NCI-H1092 (cell line): ENCODE measurements at places on chromosomes 5 and 9.
A peak's percentile ranks its signal among the peaks of the same experiment; 100 is the strongest.

GRCh38 chr5:149583394-149583793, 2.1 kb downstream of the ARHGEF37 start:
- peak; percentile 76 for DNase-seq

- DNase-seq, result no peak
Measured at GRCh38 chr9:128404560-128404959, 16.1 kb upstream of the CERCAM start.

DNA sequence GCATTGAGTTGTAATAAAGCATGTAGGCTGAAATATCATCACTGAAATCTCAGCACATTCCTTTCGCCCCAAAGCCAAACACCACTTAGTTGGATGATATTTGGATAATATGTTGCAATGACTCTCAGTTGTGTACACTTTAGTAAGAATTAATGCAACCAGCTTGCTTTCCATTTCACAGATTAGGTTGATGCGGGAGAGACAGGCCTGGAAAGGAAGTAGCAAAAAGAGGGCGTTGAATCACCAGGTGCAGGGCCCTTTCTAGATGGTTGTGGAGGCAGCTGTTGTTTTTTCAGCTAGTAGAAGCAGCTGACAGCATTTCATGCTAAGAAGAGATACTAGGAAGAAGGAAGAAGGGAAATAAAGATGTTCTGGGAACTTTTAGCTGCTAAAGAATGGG, 30.9 kb downstream of the DMRT3 start:
- DNase-seq, result no peak

GRCh38 chr5:154206311-154206710, 15.8 kb downstream of the GALNT10 start:
- DNase-seq, result no peak

DNA sequence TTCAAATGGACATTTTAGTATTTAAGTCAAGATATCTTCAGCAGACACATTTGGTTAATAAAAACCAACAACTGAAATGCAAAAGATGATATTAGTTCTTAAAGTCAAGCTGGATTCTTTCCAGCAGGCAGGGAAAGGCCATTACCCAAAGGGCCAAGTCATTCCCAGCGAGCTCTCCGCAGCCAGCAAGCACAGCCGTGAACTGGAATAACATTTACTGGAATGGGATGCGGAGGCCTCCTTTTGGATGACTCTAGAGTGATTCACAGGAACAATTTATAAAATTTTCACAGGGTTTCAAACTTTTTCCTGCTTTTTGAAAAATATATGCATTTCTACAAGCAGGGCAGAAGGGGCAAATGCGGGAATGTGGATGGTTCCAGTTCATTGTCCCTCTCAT, 76.6 kb upstream of the DAB2 start:
- no peak for DNase-seq

DNA sequence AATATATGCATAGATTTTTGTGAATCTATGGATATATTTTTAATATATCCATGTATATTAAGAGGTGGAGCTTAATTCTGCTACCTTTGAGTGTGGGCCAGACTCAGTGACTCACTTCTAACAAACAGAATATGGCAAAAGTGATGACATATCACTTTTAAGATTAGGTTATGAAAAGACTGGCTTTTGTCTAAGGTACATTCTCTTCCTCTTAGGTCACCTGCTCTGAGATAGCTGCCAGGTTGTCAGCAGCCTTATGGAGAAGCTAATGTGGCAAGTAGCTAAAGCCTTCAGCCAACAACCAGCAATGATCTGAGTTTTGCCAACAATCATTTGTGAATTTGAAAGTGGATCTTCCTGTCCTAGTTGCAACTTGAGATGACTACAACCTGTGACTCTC, 83.8 kb downstream of the ANKRD31 start:
- no peak for DNase-seq

DNA sequence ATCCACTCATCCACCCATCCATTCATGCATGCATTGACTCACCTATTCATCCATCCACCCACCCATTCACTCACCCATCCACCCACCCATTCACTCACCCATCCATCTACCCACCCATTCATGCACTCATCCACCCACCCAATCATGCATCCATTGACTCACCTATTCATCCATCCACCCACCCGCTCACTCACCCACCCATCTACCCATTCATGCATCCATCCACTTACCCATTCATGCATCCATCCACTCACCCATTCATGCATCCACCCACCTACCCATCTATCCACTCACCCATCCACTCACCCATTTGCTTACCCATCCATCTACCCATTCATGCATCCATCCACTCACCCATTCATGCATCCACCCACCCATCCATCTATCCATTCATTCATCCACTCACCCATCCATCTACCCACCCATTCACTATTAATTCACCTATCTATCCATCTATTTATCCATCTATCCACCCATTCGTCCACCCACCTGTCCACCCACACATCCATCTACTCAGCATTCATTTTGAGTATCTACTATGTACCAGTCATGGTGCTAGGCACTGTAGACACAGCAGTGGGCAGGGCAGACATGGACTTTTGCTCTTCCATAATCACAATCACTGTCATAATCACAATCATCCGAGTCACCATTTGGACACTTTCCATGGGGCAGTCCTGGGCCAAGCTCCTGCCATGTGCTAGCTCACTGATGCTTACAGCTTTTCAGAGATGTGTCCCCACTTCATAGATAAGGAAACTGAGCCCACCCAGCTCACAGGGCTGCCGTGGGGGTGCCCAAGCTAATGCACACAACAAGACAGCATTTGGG, 34.4 kb downstream of the HMCN2 start:
- DNase-seq, result no peak

GRCh38 chr5:140317859-140318258, 15.0 kb upstream of the PFDN1 start:
- DNase-seq, result no peak

- no peak for DNase-seq
Measured at GRCh38 chr9:27292659-27293405, 4.1 kb downstream of the EQTN start.

GRCh38 chr5:31811210-31811609, 172.3 kb downstream of the PDZD2 start:
- DNase-seq, result no peak

- no peak for DNase-seq
Measured at GRCh38 chr5:57684299-57684702, 201.7 kb upstream of the ACTBL2 start.

GRCh38 chr9:95129476-95130291, 187.8 kb downstream of the FANCC start:
- peak; percentile 11 for DNase-seq

GRCh38 chr5:123214193-123214592, 125.2 kb downstream of the PRDM6 start:
- no peak for DNase-seq

DNA sequence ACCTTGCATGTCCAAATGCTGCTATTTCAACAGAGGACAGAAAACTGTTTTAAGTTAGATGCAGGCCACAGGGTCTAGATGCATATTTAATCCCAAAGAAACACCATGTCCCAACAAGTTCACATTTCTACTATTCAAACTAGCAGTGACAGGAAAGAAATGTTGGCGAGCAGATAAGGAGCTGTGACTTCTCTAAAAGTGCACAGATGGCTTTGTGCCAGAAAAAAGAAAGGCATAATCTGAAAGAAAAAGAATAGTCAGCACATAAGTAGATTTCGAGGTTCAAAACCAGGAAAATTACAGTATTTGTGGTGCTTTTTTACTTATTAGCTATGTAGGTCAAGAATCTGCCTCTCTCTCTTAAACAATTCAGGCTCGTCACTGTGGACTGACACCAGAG, 178.3 kb downstream of the DNAH5 start:
- DNase-seq, result no peak

GRCh38 chr5:142181547-142182163, 73.1 kb downstream of the NDFIP1 start:
- DNase-seq, result no peak

- DNase-seq, result no peak
Measured at GRCh38 chr9:120475341-120475740, 104.6 kb downstream of the CDK5RAP2 start.

- DNase-seq, result no peak
Measured at GRCh38 chr9:14193328-14193990, 120.5 kb downstream of the NFIB start.

GRCh38 chr5:19568004-19568403, 420.0 kb downstream of the CDH18 start:
- DNase-seq, result no peak

DNA sequence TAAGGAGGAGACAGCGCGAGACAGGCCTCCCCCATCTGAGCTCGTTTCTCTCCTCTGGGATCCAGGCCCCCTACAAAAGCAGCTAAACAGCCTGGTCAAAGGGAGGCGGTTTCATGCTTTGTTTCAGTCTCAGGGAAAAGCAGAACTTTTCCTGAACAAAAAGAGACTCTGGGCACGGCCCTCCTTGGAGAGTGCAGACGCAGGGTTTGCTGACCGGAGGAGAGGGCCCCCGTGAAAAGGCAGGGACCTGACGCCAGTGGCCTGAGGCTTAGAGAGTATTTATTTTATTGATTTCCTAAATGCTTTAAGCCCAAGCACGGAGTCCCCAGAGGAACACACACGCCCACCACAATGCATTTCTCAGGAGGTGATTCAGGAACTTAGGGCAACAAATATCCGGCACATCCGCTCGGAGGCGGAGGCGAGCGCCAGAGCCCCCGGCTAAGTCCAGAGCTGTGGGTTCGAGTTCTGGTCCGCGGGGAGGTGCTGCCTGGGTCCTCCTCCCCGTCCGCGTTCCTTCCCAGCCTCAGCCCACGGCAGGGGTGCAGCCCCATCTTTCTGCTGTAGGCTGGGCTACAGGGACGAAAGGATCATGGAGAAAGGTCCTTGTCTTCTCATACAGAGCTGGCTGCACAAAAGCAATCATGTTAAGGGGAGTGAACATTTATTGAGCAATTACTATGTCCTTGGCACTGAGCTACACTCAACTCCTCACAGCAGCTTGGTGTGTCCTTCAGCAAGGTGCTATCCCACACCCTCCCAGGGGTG, 40.0 kb downstream of the PTGES start:
- no peak for DNase-seq

DNA sequence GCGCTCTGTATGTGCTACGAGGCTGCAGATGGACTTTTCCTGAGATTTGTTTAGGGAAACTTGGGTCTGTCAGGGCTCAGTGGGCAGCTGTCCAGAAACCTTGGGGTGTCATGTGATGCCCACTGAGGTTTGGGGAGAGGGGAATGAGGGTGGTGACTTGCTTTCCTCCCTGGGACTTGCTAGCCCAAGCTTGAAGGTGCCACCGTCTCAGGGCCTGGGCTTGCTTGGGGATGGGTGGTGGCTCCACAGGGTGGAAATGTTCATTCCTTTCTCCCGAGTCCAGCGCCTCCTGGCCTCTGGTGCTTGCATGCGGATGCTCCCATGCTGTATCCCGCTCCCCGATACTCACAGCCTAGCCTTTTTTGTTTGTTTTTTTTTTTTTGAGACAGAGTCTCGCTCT, 33.3 kb downstream of the ZNF618 start:
- no peak for DNase-seq

- DNase-seq, result peak; percentile 73
Measured at GRCh38 chr5:72015103-72015548, 92.1 kb upstream of the MAP1B start.

DNA sequence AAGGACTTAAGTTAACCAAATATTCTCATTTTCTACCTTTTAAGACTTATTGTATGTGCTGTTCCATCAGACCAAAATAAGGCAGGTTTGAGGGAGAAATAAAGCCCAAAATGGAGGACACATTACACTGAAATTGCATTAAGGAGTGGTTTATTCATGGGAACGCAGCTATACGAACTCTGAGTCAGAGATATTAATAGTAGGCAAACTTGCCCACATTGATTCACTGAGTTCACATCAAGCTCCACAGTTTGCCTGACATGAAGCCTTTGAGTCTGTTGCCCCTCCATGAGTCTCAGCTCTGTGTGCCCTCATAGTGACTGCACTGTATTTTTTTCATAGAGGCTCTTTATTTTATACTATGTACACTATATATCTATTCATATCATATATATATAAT, 135.0 kb upstream of the SNX2 start:
- no peak for DNase-seq

DNA sequence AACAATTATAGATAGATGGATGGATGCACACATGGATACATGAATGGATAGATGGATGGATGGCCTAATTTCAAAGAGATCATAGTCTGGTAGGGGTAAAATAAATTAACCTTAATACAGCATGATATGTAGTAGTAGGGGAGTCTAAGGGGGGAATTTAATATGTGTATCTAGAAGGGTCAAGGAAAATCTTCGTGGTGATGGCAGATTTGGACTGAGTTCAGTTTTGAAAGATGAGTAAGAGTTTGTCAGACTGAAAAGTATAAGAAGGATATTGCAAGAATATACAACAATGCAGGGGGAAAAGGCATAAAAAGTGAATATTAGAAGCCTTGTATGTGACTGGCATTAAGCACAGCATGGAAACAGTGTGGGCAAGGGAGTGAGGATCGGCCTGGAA, 98.7 kb downstream of the ZNF462 start:
- no peak for DNase-seq

GRCh38 chr5:132370181-132370970, 866 bp downstream of the SLC22A5 start:
- no peak for DNase-seq

DNA sequence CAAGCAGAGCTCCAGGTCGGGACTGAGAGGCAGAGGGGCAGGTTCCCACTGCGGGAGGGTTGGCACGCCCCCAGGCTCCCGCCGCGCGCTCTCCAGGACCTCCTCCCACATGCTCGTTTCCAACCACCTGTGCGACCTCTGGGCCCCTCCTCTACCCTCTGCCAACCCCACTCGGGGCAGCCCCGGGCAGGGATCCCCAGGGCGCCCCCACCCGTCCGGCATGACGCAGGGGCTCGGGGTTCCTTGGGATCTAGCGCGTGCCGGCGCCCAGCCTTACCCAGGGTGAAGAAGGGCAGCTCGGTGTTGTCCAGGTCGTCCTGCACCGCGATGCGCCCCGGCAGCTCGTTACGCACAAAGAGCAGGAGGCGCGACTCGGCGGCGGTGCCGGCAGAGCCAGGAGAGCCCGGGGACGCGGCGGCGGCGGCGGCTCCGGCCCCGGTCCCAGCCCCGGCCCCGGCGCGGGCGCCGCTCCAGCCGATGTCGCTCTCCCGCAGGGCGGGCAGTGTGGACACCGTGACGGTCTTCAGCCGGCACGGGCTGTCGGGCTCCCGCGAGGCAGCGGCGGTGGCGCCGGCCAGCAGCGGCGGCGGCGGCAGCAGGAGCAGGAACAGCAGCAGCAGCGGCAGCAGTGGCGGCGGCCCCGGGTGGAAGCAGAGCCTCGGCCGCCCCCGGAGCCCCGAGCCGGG, 494 bp downstream of the ASTN2 start:
- DNase-seq, result peak; percentile 37

DNA sequence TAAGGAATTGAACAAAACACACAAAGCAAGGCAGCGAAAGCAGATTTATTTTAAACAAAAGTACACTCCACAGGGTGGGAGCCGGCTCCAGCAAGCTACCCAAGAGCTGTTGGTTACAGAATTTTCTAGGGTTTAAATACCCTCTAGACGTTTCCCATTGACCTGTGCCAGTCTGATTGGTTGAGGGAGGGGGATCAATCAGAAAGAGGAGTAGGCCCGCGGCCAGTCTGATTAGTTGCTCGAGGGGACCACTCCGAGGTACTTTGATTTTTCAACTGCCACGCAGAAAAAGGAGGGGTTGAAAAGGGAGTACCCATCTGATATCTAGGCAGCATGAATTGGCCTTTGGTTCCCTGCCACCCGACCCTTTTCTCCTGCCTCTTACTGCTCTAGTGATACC, 998 bp downstream of the SRP19 start:
- no peak for DNase-seq

GRCh38 chr5:142685418-142686209, at the start of gene FGF1:
Gene FGF1 (minus strand): TSS chr5:142686090. CDS start chr5:142614127, 71,963 bp downstream.
- DNase-seq, result no peak
